EH (cell line): ENCODE measurements at places on chromosomes 7 and 10.

DNA sequence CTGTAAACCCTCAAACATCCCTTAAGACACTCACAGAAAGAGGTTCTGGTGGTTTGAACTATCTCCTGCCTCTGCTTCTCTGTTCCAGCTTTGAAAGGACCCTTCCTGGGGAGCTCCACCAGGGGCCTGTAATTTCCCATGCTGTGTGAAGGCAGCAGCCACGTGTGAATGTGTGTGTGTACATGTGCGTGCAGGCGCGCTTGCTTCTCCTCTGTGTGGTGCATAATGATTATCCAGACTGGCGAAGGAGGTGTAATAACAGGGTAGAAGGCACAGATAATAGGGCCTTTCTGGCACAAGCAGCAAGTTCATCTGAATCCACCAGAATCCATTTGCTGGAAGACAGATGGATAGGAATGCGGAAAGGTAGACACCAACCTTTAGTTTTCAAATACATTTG, 466.5 kb downstream of the GRID1 start:
- DNase-seq = no peak

GRCh38 chr7:134089446-134089845, 37.7 kb upstream of the LRGUK start:
- DNase-seq = no peak

DNA sequence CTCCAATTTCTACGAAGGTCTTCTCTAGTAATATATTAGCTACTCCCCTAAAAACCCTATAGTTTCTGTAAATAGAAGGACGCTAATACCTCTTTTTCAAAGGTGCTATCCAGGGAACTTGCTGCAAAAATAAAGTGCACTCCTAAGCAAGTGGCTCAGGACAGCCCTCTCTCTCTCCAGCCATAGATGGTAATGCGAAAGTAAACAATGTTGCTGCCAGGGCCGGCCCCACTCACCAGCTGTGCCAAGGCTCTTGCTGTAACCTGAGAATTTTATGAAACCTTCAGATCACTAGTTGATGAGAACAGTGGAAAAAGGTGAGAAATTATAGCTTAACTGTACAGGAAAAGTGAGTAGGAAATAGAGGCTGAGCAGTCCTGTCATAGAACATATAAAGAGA, 10.9 kb upstream of the TAS2R39 start:
- DNase-seq = peak; percentile 11

GRCh38 chr7:38222481-38223096, 44.5 kb downstream of the STARD3NL start:
- DNase-seq = peak; percentile 59

GRCh38 chr10:77165445-77166208, 472.0 kb downstream of the KCNMA1 start:
- DNase-seq = peak; percentile 76

DNA sequence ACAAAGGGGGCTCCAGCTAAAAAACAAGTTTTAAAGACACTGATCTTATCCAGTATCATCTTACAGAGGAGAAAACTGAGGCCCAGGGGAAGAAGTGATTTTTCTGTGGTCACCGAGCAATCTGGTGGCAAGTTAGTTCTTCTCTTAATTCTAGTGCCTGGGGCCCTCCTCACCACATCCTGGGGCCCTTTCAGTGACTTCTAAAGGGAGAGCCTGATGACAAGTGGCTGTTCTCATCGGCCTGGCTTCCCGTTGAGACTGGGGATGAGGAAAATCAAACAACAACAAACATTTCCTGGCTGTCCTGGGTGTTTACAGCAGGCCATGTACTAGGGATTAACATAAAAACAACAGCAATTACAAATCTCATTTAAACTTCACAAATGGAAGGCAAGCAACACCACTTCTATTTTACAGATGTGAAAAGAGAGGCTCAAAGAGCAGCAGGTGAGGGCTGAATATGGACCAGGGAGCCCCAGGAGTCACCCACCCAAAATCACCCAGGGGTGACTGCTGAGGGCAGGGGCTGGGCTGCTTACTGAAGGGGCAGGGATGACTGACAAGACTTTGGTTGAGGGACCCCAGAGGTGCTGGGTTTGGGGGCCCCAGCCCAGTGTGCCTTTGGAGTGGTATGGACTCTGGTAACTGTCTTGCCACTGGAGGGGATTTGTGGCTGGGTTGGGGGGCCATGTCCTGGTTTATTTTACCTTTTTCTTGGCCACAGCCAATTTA, 24.7 kb upstream of the MTPAP start:
- DNase-seq = no peak

DNA sequence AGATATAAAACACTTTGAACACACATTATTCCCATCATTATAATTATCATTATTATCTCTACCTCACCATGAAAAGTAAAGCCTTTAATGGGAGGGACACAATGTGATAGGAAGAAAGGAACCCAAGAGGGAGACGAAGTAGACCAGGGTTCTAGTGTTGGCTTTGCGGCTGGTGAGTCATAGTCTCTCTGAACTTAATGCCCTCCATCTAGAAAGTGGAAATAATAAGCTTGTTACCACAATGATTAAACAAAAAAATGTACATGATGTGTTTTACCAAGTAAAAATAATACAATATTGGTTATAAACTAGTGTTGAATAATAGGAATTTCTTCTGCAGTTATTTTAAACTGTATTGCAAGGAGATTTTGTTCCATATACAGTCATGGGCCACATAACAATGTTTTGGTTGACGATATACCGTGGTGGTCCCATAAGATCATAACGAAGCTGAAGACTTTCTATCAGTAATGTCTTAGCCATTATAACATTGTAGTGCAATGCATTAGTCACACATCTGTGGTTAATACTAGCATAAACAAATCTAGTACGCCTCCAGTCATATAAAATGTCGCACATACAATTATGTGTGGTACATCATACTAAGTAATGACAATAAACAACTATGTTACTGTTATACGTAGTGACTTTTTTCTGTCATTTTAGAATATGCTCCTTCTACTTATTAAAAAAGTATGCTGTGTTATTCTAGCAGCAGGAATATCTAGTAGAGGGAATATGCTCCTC, 450.6 kb upstream of the SORCS1 start:
- peak; percentile 84 for DNase-seq

- no peak for DNase-seq
Measured at GRCh38 chr7:70466725-70467364, 665.1 kb upstream of the GALNT17 start.

DNA sequence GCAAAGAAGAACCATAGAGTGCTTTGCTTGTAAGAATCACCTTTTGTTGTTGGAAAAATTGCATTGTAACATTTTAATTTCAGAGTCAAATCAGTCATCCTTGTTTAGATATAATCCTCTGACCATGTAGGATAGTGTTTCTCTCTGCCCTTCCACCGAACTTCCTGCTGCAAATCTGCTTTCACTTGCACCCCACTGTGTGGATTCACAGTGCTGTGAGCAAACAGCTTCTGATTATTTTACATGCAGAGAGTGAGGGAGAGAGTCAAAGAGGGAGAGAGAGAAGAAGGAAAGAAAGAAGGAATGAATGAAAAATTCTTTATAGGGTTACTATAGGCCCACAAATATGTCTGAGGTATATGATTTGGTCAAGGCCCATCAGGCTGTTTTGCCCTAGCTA, 30.0 kb upstream of the SEM1 start:
- DNase-seq = no peak

GRCh38 chr7:100865372-100865911, 1.7 kb upstream of the TRIP6 start:
- peak; percentile 68 for DNase-seq

DNA sequence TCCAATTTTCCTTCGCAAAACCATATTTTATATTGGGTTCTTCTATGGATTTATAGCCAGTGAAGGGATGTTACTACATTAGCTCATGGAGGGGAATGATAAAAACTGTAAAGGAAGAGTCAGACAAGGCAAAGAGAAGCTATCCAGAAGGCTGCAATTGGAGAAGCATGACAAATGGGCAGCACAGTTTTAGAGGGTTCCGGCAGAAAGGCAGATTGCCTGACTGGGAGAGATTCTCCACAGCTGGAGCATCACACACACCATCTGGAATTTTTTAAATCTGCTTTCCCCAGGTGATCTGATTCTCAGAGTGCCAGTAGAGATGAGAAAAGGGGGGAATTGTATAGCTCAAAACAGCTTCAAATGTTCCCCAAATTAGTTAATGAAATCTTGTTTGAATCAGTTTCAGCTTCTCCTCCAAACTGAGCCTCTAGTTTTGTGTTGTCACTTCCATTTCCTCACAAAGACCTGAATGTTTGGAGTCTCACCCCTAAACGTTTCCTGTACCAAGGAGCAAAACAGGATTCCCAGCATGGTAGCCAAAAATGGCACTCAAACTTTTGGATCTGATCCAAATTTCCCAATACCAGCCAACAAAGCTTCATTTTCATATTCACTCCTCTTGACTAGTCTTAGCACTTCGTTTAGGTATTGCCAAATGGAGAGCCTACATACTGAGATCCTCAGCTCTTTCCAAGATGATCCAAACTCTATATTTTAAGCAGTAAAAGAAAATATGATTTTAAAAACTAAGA, 177.5 kb downstream of the HPSE2 start:
- no peak for DNase-seq

GRCh38 chr10:7410301-7410861, 453 bp downstream of the SFMBT2 start:
- DNase-seq = peak; percentile 5

DNA sequence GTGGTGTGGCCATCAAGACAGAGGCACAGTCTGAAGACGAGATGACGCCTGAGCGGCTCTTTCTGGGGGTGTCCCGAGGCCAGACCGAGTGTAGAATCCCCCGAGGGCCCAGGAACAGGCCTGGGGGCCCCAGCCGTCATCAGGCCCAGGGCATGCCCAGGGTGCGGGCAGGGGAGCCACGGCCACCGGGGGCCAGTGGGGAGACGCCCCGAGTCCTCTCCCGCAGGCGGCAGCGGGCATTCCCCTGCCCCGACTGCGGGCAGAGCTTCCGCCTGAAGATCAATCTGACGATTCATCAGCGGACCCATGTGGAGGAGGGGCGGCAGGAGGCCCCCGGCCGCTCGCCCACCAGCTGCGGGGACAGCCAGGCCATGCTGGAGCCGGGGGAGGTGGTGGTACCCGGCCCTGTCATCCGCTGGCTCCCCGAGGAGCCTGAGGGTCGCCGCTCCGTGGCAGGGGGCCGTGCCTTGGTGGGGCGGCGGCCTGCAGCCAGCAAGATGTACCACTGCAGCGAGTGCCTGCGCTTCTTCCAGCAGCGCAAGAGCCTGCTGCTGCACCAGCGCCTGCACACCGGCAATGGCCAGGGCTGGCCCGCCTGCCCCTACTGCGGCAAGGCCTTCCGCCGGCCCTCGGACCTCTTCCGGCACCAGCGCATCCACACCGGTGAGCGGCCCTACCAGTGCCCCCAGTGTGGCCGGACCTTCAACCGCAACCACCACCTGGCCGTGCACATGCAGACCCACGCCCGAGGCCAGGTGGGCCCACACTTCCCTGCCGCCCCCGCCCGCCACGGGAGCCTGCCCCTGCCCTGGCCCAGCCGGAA, 19.7 kb downstream of the ZNF783 start:
- no peak for DNase-seq

GRCh38 chr10:74827045-74827441, 643 bp downstream of the KAT6B start:
- no peak for DNase-seq

GRCh38 chr7:156886020-156886795, 6.8 kb downstream of the LMBR1 start:
- no peak for DNase-seq

DNA sequence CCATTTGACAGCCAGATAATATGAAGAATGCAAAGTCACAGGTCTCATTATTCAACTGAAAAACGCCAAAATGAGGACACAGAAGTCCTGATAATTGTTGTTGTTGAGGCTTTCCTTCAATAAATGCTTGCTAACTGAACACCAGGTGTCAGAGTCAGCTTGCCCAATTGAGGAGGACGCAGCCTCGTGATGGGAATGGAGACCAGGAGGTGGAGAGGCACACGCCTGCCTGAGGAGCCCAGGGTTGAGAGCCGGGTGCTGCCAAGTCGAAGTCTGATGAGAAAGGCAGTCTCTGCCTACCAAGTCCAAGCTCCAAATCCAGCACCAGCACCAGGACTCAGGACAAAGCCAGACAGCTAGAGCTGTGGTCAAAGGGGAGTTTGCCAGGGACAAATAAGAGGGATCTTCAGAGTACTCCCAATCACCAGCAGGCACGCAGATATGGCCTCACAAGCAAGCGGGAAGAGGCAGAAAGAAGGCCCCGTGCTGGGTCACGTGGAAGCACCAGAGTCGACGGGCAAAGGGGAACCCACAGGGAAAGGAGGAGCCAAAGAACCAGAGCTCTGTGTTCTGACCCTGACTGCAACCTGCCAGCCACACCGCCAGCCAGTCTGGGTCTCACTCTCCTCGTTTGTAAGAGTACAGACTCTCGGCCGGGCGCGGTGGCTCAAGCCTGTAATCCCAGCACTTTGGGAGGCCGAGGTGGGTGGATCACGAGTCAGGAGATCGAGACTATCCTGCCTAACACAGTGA, 47.6 kb downstream of the VOPP1 start:
- peak; percentile 33 for DNase-seq

- peak; percentile 79 for DNase-seq
Measured at GRCh38 chr10:113945075-113945686, 90.7 kb downstream of the NHLRC2 start.

DNA sequence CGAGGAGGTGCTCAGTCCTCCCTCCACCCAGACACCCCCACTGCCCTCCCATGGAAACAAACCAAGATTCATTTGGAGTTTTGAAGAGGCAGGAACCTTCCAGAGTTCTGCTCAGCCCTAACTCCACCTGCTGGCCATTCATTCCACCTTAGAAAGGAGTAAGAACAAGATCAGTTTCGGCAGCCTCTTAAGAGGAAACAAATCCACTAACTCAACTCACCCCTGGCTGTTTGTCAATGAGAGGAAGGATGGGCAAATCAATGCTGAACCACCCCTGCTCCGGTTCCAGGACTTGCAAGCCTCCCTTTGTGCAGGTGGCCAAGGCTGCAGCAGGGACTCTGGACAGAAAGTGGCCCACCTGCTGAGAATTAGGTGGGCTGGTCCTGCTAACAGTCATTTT, 26.2 kb downstream of the CCDC3 start:
- no peak for DNase-seq

DNA sequence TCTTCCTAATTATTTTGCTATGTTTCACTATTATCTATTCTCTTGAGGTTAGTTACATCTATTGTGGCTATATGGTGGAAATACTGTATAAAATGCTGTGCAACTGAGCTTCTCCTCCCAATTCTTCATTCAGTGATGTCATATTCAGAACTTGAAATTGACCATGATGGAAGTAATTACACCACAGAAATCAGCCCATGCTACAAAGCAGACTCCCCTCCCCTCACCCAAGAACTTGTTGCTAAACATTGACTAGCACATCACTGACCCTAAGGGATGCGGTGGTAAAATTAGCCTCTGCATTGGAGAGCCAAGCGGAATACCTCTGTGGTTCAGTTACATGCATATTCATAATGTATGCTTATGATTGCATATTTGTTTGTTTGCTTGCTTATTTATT, 8.8 kb downstream of the CALD1 start:
- DNase-seq = peak; percentile 30

DNA sequence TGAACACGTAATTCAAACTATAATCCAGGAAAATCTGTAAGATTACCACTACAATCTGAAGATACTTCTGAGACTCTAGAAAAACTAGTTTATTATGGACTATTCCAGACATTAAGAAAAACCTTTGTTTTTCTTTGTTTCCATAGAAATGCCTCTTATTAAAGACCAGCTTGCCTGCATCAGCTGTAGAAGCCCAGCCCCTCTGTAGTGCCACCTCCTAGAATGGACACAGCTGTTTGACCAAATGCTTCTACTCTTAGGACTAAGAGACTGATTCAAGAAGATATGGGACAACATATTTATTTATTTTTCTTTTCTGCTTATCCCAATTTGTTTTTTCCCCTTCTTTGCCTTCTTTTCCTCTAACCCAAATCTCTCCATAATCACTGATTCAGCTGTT, 93.8 kb downstream of the CXCL12 start:
- no peak for DNase-seq
